ENCODE measurements at places on chromosomes 7 and 10.

DNA sequence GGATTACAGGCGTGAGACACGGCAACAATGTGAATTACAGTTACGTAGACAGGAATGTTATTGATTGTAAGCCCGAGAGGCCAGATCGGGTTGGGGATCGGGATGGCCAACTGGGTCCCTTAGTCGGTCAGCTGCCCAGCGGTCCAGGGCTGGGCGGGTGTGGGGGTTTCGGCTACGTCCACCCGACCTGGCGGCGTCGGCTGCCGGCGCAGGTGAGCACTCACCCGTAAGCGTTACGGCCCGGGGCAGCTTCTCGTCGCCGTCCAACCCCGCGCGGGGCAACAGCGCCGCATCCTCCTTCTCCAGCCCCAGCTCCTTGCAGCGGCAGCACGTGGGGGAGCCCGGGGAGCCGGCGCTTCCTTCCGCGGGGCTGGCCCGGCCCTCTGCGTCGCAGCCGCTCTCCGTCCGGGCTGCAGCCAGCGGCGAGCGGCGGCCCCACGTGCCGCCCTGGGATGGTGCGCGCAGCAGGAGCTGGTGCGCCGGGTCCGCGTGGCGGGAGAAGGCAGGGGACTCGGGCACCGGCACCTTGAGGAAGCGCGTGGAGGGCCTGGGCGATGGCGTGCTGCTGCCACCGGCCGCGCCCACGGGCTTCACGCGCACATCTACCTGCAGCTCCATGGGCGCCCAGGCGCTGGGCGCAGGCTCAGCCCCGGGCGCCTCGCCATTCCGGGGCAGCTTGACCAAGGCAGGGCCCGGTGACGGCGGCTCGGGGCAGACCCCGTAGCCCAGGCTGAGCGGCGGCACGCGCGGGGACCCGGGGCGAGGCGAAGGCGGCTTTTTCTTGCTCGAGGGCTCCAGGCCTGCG is 609 bp downstream of the KLRG2 start:
- no peak overlapping the region for H3K27ac ChIP-seq
- peak overlapping the region; percentile 78 for H3K4me3 ChIP-seq
- H3K4me1 ChIP-seq = no peaks in the 10 kb centered on the region
- peak; percentile 72 for DNase-seq
- peaks cover 55% of the 10 kb centered on the region for H3K27me3 ChIP-seq

GRCh38 chr7:105202616-105203015 is 186.1 kb downstream of the SRPK2 start:
- H3K27me3 ChIP-seq = no peaks in the 10 kb centered on the region
- peaks cover 21% of the 10 kb centered on the region for H3K4me1 ChIP-seq
- H3K36me3 ChIP-seq = peaks cover 14% of the 10 kb centered on the region
- no peak overlapping the region for H3K4me3 ChIP-seq
- H3K27ac ChIP-seq = no peak overlapping the region
- no peak for DNase-seq

GRCh38 chr10:59709395-59710125 is at the start of gene SLC16A9:
TSS of gene SLC16A9 (minus strand) at chr10:59709850. CDS start at chr10:59684291, 25,559 bp downstream.
- H3K4me1 ChIP-seq = peaks cover 19% of the 10 kb centered on the region
- peaks cover 9% of the 10 kb centered on the region for H3K36me3 ChIP-seq
- H3K27me3 ChIP-seq = peaks cover 32% of the 10 kb centered on the region
- peak; percentile 81 for DNase-seq

- no peaks in the 10 kb centered on the region for H3K27me3 ChIP-seq
- H3K4me3 ChIP-seq = no peak overlapping the region
- no peaks in the 10 kb centered on the region for H3K4me1 ChIP-seq
- H3K36me3 ChIP-seq = peaks cover 44% of the 10 kb centered on the region
Measured at GRCh38 chr10:68023292-68023691, 51.8 kb downstream of the HERC4 start.

GRCh38 chr10:11183015-11183414 is 165.3 kb downstream of the CELF2 start:
- no peak for DNase-seq
- H3K4me1 ChIP-seq = peaks cover 5% of the 10 kb centered on the region
- H3K27me3 ChIP-seq = peaks cover 16% of the 10 kb centered on the region
- peaks cover 5% of the 10 kb centered on the region for H3K36me3 ChIP-seq

GRCh38 chr7:23293500-23294073 is 5.6 kb upstream of the MALSU1 start:
- H3K4me1 ChIP-seq = no peaks in the 10 kb centered on the region
- no peak overlapping the region for H3K4me3 ChIP-seq
- DNase-seq = no peak
- peaks cover 3% of the 10 kb centered on the region for H3K27me3 ChIP-seq

GRCh38 chr7:55965100-55965470 is 700 bp downstream of the NIPSNAP2 start:
- H3K4me1 ChIP-seq = peaks cover 16% of the 10 kb centered on the region
- peaks cover 2% of the 10 kb centered on the region for H3K27me3 ChIP-seq
- DNase-seq = no peak
- H3K36me3 ChIP-seq = peaks cover 10% of the 10 kb centered on the region
- H3K27ac ChIP-seq = peak overlapping the region; percentile 94
- peak overlapping the region; percentile 93 for H3K4me3 ChIP-seq

- no peak overlapping the region for H3K4me3 ChIP-seq
- H3K36me3 ChIP-seq = no peaks in the 10 kb centered on the region
- H3K27me3 ChIP-seq = peaks cover 13% of the 10 kb centered on the region
- DNase-seq = no peak
- no peaks in the 10 kb centered on the region for H3K4me1 ChIP-seq
- H3K27ac ChIP-seq = no peak overlapping the region
Measured at GRCh38 chr7:18109762-18110161, 82.1 kb upstream of the PRPS1L1 start.

- no peaks in the 10 kb centered on the region for H3K4me1 ChIP-seq
- DNase-seq = no peak
- H3K4me3 ChIP-seq = no peak overlapping the region
Measured at GRCh38 chr7:45065031-45065995, 23.5 kb downstream of the NACAD start.

DNA sequence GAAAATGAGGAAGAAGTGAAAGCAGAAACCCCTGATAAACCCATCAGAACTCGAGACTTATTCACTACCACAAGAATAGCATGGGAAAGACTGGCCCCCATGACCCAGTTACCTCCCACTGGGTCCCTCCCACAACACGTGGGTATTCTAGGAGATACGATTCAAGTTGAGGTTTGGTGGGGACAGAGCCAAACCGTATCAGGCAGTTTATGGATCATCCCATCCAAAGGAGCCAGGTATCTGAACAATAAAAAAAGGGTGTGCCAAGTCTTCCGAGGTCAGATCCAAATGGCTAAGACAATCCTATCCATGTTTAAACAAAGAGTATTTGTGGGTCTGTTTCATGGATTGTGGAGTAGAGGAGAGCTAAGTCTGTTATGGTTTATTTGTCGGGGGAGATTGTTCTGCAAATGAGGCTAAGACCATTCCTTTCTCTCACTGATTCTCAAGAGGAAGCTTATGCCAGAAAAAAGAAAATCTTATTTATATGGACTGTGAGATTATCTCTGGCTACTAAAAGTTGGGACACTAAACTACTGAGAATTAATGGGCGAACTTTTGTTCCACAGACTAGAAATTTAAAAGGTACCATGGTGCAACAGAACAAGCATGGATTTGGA is 203.7 kb downstream of the IPMK start:
- no peak for DNase-seq
- no peaks in the 10 kb centered on the region for H3K36me3 ChIP-seq
- H3K4me3 ChIP-seq = no peak overlapping the region

- no peak overlapping the region for H3K27ac ChIP-seq
- peaks cover 35% of the 10 kb centered on the region for H3K36me3 ChIP-seq
- no peak for DNase-seq
- H3K4me1 ChIP-seq = peaks cover 3% of the 10 kb centered on the region
- no peaks in the 10 kb centered on the region for H3K27me3 ChIP-seq
- no peak overlapping the region for H3K4me3 ChIP-seq
Measured at GRCh38 chr10:35563261-35563891, 41.8 kb upstream of the GJD4 start.

GRCh38 chr10:97372233-97372875 is 28.8 kb downstream of the RRP12 start:
- no peaks in the 10 kb centered on the region for H3K27me3 ChIP-seq
- no peaks in the 10 kb centered on the region for H3K4me1 ChIP-seq
- peak overlapping the region; percentile 26 for H3K27ac ChIP-seq
- DNase-seq = no peak
- peaks cover 10% of the 10 kb centered on the region for H3K36me3 ChIP-seq
- no peak overlapping the region for H3K4me3 ChIP-seq

DNA sequence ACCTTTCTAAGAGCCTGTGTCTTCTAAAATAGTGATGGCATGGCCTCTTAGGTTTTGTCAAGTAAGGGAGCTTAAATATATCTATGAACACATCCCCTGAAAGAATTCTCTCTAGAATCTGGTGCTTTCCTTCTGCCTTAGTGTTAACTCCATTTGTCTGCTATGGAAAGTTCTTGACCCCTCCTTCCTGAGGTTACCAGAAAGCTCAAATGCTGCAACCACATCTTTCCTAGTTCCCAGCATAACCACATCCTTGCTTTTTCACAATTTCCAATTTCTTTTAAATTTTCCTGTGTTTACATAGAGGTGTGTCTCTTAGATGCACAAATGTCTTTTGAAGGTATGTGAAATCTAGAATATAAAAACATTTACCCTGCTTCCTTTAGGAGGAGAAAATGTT is 16.4 kb upstream of the GSDME start:
- no peak for DNase-seq
- H3K4me1 ChIP-seq = peaks cover 5% of the 10 kb centered on the region
- H3K36me3 ChIP-seq = no peaks in the 10 kb centered on the region
- H3K27me3 ChIP-seq = no peaks in the 10 kb centered on the region
- H3K27ac ChIP-seq = no peak overlapping the region

DNA sequence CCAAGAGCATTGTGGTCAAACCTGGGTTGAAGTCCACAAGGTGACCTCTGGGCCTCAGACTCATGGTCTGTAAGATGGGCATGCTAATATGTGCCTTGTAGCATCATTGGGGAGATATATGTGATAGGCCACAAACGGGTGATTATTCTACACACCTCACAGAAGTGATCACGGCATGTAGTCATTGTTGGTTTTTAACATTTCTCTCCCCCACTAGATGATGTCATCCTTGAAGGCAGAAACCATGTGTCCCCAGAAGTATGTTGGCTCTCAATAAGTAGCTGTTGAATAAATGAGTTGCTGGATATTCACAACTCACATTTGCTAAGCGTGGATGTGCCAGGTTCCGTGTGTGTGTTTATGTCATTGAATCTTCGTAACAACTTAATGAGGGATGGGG is 42.4 kb downstream of the GATA3 start:
- peak overlapping the region; percentile 47 for H3K4me3 ChIP-seq
- H3K27me3 ChIP-seq = no peaks in the 10 kb centered on the region
- peaks cover 4% of the 10 kb centered on the region for H3K4me1 ChIP-seq
- no peaks in the 10 kb centered on the region for H3K36me3 ChIP-seq
- no peak for DNase-seq

- H3K4me3 ChIP-seq = no peak overlapping the region
- DNase-seq = no peak
- no peaks in the 10 kb centered on the region for H3K27me3 ChIP-seq
- H3K4me1 ChIP-seq = no peaks in the 10 kb centered on the region
- peaks cover 23% of the 10 kb centered on the region for H3K36me3 ChIP-seq
Measured at GRCh38 chr7:128796327-128796726, 4.6 kb downstream of the CCDC136 start.

DNA sequence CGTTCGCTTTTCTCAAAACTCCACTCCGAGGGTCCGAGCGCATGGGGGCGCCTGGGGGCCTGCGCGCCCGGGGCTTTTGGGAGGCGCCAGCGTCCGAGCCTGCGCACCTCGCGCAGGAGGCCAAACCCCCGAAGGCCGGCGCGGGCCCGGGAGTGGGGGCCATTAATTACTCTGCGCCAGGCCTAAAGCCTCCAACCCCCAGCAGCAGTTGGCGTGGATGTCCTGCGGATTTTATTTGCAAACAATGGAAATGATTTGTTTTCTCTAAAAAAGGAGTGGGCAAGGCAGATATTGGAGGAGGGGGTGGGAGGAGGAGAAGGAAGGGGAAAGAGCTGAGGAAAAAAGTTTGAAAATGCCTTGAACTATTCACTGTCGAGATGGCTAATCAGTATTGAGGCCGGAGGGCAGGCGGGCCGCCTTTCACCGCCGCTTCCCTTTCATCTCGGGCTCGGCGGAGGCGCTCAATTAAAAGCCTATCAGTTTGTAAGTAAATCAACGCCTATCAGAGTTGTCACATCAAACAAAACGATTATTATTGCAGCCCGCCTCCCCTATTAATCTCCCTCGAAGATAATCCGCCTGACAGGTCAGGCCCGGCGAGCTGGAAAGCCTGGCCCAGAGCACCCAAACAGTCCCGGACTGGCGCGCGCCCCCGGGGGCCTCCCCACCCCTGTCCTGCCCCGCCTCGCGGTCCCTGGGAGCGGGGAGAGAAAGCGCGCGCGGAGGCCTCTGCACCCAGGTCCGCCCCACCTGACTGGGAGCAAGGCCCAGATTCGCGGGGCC is 3.4 kb upstream of the ZNF503 start:
- peaks cover 4% of the 10 kb centered on the region for H3K36me3 ChIP-seq
- H3K27me3 ChIP-seq = peaks cover 13% of the 10 kb centered on the region
- H3K4me1 ChIP-seq = peaks cover 26% of the 10 kb centered on the region
- peak; percentile 87 for DNase-seq
- H3K4me3 ChIP-seq = peak overlapping the region; percentile 94

DNA sequence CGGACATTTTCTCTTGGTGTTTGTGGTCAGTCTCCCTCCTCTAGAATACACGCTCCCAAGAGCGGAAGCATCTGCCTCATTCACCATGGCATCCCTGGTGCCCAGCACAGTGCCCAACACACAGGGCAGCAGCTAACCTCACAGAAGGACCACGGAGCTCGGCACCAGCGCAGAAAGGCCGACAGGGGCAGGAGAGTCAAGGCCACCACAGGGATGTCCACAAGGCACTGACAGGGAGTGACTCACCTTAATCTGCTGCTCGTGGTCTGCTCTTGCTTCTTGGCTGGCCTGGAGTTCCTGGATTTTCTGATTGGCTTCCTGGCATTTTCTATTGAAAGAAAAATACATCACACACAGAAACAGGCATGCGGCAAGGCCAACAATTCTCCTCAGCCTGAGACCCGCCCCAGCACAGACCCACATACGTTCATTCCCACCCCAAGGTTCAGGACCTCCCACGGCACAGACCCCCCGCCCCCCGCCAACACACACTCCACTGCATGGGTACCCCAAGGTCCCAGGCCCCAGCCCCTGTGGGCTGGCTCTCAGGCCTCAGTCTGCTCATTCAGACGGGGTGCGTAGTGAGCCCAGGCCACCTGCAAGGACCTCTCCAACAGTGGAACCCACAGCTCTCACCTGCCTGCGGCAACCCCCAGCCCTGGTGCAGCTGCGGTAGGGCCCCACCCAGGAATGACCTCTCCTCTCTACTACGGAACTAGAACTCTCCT is 14.9 kb downstream of the MAD1L1 start:
- no peak overlapping the region for H3K4me3 ChIP-seq
- no peak overlapping the region for H3K27ac ChIP-seq
- peaks cover 24% of the 10 kb centered on the region for H3K36me3 ChIP-seq
- H3K27me3 ChIP-seq = no peaks in the 10 kb centered on the region

DNA sequence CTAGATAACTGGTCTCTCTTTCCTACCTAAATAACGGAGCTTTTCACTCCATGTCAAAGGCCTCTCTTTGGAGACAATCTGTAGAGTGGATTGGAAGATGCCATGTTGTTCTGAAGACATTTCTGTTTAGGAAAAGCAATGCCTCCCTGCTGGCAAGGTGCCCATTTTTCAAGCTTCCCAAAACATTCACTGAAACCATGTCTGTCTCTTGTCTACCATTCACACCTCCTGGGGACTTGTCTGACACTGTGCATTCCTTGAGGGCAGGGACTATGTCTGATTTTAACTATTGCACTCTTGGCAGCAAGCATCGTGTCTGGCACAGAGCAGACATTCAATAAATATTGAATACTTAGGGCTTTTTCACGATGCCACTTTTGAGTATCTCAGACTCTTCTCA is 528.9 kb upstream of the NRP1 start:
- H3K36me3 ChIP-seq = no peaks in the 10 kb centered on the region
- H3K27me3 ChIP-seq = peaks cover 6% of the 10 kb centered on the region
- no peak overlapping the region for H3K4me3 ChIP-seq
- H3K4me1 ChIP-seq = peaks cover 17% of the 10 kb centered on the region
- no peak for DNase-seq
